Mesenteric fat pad (tissue), 1 donor: ENCODE measurements at places on chromosomes 2 and 18. TPM values are rescaled to one million over a fixed set of nuclear protein-coding genes. Genes with fewer than 3 reads are reported as not detected.

POTEI gene
- total RNA-seq: not detected

HOXD8 gene
- total RNA-seq: 13.3 TPM

MEMO1 gene
- total RNA-seq: 38.8 TPM

DNA sequence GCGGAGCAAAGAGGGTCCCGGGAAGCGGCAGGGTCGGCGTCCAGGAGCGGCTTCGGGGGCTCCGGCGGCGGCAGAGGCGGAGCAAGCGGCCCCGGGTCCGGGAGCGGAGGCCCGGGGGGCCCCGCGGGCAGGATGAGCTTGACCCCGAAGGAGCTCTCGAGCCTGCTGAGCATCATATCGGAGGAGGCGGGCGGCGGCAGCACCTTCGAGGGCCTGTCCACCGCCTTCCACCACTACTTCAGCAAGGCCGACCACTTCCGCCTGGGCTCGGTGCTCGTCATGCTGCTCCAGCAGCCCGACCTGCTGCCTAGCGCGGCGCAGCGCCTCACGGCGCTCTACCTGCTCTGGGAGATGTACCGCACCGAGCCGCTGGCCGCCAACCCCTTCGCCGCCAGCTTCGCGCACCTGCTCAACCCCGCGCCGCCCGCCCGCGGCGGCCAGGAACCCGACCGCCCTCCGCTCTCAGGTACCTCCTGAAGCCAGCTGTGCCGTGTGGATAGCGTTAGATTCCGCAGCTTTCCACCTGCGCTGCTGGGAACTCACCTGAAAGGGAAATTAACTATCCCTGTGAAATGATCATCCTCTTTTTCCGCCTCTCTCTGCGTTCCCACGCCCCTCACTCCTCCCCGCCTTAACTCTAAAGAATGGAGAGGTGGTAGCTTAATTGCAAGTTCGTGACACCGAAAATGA lies 472 bp downstream of the CNOT11 start:
- DNase-seq: no peak

DNA sequence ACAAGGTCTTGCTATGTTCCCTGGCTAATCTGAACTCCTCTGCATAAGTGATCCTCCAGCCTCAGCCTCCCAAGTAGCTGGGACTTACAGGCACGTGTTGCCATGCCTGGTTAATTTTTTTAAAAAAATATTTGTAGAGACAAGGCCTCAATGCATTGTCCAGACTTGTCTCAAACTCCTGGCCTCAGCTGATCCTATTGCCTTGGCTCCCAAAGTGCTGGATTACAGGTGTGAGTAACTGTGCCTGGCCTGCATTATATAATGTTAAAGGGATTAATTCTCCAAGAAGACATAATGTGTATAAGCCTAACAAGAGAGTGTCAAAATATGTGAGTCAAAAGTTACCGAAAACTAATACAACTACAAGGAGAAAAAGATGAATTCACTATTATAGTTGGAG lies 32.2 kb downstream of the BUB1 start:
- DNase-seq: no peak

DNA sequence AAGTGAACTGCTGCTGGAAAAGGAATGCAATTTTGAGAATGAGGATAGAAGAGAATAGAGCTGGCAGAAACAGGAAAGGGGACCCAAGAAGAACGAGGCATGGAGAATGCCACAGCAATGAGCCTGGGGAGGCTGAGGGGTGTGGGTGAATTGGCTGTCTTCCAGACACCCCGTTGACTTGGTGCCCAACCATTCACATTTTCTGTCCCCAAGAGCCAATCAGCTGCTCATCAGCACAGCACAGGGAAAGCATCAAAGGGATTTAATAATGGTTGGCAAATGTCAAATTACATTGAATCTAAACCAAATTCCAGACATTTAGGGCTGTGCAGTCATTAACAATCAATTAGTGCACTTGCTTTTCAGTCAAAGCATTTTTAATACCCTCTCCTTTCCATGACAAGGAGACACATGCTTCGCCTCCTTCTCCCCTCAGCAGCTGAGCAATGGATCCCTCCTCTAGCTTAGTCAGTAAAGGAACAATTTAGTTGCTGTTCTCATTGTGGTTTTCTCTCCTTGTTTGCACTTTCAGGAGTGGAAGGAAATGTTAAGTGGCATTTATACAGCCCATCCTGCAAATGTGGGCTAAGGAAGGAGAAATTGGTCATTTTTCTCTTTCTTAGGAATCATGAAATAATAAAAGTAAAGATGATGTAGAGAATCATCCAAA lies 98.8 kb downstream of the KLF7 start:
- no peak for DNase-seq
